ENCODE measurements at places on chromosomes 3 and 15.
A peak's percentile ranks its signal among the peaks of the same experiment; 100 is the strongest.

DNA sequence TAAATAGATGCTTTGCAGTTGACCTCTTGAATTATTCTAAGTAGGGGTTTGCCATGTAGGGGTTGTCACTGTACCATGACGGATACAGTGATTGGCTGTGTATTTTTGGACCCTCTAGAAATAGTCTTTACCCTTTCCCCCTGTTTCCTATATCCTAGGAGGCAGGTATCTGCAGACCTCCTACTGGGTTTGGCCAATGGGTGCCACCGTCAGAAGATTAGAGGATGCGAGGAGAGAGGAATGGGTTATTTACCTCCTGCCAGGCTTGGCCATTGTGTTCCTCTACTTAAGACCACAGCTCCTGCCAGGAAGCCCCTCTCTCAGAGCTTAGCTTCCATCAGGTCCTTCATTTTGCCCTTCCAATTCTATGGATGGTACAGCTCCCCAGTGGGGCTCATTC, 40.2 kb upstream of the CLRN1 start:
- no peak for DNase-seq

DNA sequence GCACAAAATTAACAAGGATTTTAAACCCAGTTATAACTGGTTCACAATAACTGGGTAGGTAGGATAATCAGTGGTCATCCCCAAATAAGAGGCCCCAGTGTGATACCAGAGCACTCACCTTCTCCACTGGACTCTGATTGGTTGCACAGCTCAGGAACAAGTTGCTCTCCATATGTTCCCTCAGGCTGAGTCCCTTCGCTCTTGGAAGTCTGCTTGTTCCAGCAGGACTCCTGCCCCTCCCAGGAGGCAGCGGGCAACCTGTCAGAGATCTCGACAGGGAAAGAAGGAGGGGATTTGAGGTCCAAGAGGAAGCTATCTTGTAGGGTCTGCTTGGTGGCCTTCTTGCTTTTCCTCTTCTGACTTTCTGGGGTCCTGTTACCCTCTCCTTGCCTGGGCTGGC, 51.6 kb upstream of the HEG1 start:
- DNase-seq: no peak

GRCh38 chr3:166837535-166837934, 542.6 kb downstream of the ZBBX start:
- DNase-seq: no peak

DNA sequence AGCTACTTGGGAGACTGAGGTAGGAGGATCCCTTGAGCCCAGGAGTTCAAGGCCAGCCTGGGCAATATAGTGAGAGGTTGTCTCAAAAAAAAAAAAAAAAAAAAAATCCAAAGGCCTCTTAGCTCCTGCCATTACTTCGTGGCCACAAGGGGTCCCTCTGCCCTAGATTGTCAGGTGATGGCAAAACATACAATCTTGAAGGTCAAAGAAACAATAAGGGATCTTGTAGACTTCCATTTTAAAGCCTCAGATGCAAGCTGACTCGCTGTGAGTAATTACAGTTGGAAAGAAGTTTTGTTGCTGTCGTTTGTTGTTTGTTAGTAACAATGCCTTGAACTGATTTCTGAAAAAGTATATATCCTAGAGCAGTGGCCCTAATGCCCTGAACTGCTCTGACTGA, 55.9 kb upstream of the PLCL2 start:
- peak; percentile 15 for DNase-seq

GRCh38 chr3:45123030-45123429, 23.1 kb downstream of the CDCP1 start:
- peak; percentile 91 for DNase-seq

- DNase-seq: no peak
Measured at GRCh38 chr15:59298854-59299250, 73.8 kb downstream of the MYO1E start.

- no peak for DNase-seq
Measured at GRCh38 chr3:123039178-123039577, 11.6 kb upstream of the SEMA5B start.

- DNase-seq: no peak
Measured at GRCh38 chr3:38588371-38588971, 61.0 kb downstream of the SCN5A start.

DNA sequence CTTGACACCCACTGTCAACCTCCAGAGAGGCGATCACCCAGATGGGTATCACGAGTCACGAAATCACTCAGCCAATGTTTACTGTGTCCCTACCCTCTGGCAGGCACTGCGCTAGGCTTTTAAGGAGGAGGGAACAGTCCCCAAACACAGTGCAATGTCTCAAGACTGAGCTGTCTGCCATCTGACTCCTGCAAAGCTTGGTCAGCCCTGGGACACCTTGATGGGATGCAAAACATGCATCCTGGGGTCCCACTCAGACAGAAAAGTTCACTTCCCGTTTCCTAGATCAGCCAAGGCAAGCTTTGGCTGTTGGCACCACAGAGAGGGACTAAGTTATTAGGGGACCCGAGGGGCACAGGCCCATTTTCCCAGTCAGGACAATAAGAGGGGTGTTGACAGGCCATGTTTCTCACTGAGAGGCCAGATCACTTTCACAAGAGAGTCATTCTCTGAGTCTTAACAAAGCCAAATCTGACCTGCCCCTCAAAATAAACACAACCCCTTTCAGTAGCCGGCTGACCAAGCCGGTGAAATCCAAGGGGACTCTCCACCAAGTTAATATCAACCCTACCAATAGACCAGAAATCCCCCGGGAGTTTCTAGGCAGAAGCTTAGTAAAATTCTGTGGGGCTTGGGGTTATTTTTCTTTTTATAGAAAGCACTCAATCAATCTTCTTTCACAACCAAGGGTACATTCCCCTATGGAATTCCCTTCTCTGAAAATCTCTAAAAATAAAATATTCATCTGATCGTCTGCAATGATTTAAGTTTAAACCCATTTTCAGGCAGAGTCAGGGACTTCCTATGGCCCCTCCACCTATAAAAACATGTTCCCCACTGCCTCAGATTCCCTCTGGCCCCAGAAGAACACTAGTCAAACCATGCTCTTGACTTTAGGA, 3.5 kb downstream of the RFTN1 start:
- DNase-seq: no peak

- DNase-seq: peak; percentile 99
Measured at GRCh38 chr15:71294911-71295602, 179.8 kb downstream of the THSD4 start.

DNA sequence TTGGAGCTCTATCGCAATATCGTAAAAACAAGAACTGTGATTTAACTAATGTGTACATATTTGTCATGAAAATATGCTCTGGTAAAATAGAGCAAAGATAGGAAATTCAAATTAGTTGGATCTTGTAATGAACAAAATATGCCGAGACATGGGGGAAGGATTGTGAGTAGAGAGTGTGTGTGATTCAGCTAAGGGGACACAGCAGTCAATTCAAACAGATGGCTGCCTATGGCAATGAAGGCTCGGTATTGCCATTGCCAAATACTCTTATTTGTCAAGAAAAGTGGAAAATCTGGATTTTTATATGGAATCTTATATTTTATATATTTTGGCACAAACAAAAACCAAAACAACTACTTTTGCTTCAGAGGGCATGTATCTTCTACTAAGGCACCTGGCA, 227.3 kb upstream of the BCHE start:
- DNase-seq: no peak

- peak; percentile 9 for DNase-seq
Measured at GRCh38 chr3:10983219-10983916, 9.2 kb upstream of the SLC6A1 start.

DNA sequence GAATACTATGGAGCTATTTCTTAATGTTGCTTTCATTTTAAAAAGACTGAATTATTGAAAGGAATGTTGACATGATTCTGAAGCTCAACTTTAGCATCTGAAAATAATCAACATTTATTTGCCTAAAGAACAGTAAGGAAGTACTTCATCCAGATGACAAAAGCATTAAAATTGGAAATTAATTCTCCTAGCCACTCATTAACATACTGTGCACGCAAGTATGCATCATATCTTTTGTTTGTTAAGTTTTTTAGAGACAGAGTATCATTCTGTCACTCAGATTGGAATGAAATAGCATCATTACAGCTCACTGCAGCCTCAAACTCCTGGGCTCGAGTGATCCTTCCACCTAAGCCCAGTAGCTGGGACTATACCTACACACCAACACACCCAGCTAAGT, 632.1 kb upstream of the ALCAM start:
- no peak for DNase-seq

GRCh38 chr3:116191409-116191808, 253.9 kb downstream of the LSAMP start:
- DNase-seq: no peak

DNA sequence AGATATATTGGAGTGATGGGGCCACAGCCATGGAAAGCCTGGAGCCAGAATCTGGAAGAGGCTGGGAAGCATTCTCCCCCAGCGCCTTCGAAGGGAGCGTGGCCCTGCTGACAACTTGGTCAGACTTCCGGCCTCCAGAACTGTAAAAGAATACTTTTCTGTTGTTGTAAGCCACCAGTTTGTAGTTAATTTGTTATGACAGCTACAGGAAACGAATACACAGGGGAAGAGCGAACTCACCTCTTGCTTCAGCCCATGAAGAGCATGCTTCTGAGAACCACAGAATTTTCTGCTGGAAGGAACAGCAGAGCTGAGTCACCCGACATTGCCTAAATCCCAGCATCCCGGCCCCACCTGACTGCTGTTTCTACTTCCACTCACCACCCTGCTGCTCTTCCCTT, 501.7 kb downstream of the SHQ1 start:
- peak; percentile 95 for DNase-seq

DNA sequence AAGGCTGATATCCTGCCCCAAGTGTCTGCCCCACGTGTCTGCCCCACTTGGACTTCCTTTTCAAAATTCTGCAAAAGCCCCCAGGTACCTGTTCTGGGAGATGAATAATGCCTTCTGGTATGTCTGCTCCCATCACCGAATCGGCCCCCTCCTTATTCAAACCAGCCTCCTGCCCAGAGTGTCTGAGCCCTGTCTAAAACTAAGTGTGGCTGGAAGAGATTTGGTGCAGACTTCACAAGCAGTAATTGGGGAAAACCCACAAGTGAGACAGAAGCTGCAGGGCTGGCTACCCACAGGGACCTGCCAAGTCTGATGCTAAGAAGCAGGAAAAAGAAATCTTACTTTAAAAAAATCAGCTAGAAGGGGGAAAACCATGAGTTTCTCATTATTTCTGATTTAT, 85.1 kb downstream of the DUT start:
- no peak for DNase-seq

Measured in HFF-Myc (cell line).